GM12878 (cell line): ENCODE measurements at places on chromosomes 1 and 21. TPM values are rescaled to one million over a fixed set of nuclear protein-coding genes. Genes with fewer than 3 reads are reported as not detected.
A peak's percentile ranks its signal among the peaks of the same experiment; 100 is the strongest.

GRCh38 chr1:27339213-27339612 is 2.6 kb upstream of the SYTL1 start:
- no peak overlapping the region for H3K4me3 ChIP-seq
- peaks cover 33% of the 10 kb centered on the region for H3K4me1 ChIP-seq
- no peak for DNase-seq
- H3K27me3 ChIP-seq = no peaks in the 10 kb centered on the region
- H3K36me3 ChIP-seq = peaks cover 3% of the 10 kb centered on the region; the same call in 1 of the 2 replicates

DNA sequence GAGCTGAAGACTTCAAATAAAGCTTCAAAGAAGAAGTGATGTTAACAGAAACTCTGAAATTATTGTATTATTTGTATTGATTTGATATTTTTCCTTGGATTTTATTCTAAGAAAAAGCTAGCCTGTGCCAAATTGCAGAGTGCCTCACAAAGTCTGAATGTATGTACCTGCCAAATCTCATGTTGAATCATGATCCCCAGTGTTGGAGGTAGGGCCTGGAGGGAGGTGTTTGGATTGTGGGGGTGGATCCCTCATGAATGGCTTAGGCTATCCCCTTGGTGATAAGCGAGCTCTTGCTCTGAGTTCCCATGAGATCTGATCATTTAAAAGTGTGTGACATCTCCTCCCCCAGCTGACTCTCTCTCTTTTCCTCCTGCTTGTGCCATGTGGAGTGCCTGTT is 43.6 kb downstream of the ACKR1 start:
- H3K27me3 ChIP-seq = no peaks in the 10 kb centered on the region
- H3K36me3 ChIP-seq = no peaks in the 10 kb centered on the region
- no peaks in the 10 kb centered on the region for H3K4me1 ChIP-seq
- no peak for DNase-seq

- H3K4me1 ChIP-seq = peaks cover 4% of the 10 kb centered on the region; the same call in 1 of the 2 replicates
- H3K36me3 ChIP-seq = peaks cover 3% of the 10 kb centered on the region
- H3K4me3 ChIP-seq = no peak overlapping the region
- H3K27ac ChIP-seq = no peak overlapping the region
These were observed 40.6 kb upstream of the GPR153 start for GRCh38 chr1:6301526-6301925.

OR2L13 gene
- polyA plus RNA-seq = not detected in 2 replicates

GRCh38 chr1:57214951-57215575 is 208.8 kb downstream of the DAB1 start:
- H3K36me3 ChIP-seq = no peaks in the 10 kb centered on the region
- H3K4me3 ChIP-seq = no peak overlapping the region
- no peak for DNase-seq
- H3K27me3 ChIP-seq = no peaks in the 10 kb centered on the region
- no peaks in the 10 kb centered on the region for H3K4me1 ChIP-seq
- H3K27ac ChIP-seq = no peak overlapping the region

DNA sequence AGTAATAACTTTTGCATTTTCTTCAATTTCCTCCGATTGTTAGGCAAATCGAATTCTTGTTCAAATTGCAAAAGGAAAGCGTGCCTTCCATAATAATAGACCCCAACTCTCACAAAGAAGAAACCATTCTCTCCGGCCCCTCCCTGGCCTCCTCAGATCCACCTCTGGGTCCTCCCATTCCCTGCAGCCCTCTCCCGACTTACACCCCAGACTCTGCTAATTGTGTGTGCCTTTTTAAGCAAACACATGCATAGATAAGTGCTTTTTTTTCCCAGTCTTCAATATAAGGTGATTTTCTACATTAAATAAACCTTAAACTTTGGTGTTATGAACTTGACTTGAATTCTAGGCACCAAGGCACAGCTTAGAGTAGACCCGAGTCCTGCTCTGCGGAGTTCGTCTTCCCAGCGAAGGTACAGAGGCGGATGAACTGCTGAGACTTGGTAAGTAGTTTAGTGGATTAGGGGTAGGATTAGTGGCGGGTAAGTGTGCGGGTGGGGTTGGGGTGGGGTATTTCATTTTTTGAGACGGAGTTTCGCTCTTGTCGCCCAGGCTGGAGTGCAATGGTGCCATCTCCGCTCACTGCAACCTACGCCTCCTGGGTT is 1.5 kb downstream of the L1TD1 start:
- H3K36me3 ChIP-seq = no peaks in the 10 kb centered on the region
- no peak overlapping the region for H3K4me3 ChIP-seq
- no peak for DNase-seq
- no peak overlapping the region for H3K27ac ChIP-seq
- H3K27me3 ChIP-seq = no peaks in the 10 kb centered on the region; the same call in 1 of the 2 replicates

DNA sequence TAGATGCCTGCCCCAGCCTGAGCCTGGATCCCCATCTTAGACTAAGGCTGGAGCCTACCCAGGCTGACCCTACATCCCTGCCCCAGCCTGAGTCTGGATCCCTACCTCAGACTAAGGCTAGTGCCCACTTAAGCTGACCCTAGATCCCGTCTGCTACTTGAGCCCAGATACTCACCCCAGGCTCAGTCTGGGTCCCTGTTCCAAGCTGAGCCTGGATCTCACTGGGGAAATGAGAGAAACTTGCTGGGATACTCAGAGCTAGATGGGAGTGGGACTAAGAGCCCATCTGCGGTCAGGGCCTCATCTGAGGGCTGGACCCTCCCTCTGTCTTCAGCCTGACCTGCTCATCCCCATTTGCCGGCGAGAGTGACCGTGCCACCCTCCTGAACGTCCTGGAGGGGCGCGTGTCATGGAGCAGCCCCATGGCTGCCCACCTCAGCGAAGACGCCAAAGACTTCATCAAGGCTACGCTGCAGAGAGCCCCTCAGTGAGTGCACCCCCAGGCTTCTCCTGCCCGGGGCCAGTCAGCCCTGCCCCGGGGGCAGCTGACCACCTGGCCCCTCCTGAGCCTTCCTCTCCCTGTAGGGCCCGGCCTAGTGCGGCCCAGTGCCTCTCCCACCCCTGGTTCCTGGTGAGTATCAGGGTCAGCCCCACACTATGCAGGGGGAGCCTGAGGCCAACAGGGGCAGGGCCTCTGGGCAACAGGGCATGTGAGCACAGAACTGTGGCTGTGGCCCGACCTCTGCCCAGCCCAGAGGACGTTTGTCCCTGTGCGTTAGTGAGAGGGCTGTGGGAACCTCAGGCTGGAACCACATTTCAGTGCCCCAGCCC is 36.8 kb downstream of the TRIM11 start:
- H3K36me3 ChIP-seq = no peaks in the 10 kb centered on the region
- no peaks in the 10 kb centered on the region; the same call in 1 of the 2 replicates for H3K27me3 ChIP-seq
- H3K27ac ChIP-seq = no peak overlapping the region
- DNase-seq = no peak

GRCh38 chr1:39102537-39103327 is 76.6 kb downstream of the NDUFS5 start:
- DNase-seq = peak; percentile 84
- H3K27me3 ChIP-seq = no peaks in the 10 kb centered on the region
- peak overlapping the region; percentile 94 for H3K4me3 ChIP-seq
- peaks cover 29% of the 10 kb centered on the region for H3K4me1 ChIP-seq
- no peaks in the 10 kb centered on the region for H3K36me3 ChIP-seq

DCST1 gene
- polyA plus RNA-seq = not detected in 2 replicates

IRF6 gene
- polyA plus RNA-seq = 0.06 and 0.10 TPM in 2 replicates

DNA sequence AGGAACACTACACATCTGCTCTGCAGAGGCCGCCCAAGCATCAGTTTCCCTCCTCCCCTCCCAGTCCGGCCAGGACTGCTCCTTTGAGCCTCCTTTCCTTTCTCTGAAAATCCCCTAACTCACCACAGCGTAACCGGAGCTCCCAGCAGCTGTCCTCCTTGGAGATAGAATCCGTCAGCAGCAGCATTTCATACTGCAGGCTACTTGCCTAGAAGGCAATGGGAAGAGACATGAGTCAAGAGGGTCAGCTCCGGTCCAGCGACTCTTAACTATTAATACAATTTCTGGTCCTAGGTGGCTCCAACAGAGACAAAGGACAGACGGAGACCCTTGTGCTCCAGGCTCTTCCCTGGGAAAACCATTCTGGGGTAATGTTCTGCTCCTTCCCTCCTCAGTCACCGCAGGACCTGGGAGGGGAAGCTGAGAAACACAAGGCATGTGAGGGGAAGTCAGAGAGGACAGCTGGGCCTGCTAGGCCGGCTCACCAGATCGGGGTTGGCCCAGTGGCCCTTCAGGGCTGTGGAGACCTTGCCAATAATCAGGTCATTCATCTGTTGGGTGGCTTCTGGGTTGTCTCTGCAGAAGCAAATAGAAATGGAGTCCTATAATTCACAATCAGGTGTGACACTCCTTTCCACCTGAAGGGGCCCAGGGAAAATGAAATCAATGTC is 99.7 kb downstream of the UBR4 start:
- no peaks in the 10 kb centered on the region for H3K27me3 ChIP-seq
- H3K4me3 ChIP-seq = no peak overlapping the region

UTS2 gene
- not detected in 2 replicates for polyA plus RNA-seq

ANKRD35 gene
- polyA plus RNA-seq = not detected in 2 replicates

DNA sequence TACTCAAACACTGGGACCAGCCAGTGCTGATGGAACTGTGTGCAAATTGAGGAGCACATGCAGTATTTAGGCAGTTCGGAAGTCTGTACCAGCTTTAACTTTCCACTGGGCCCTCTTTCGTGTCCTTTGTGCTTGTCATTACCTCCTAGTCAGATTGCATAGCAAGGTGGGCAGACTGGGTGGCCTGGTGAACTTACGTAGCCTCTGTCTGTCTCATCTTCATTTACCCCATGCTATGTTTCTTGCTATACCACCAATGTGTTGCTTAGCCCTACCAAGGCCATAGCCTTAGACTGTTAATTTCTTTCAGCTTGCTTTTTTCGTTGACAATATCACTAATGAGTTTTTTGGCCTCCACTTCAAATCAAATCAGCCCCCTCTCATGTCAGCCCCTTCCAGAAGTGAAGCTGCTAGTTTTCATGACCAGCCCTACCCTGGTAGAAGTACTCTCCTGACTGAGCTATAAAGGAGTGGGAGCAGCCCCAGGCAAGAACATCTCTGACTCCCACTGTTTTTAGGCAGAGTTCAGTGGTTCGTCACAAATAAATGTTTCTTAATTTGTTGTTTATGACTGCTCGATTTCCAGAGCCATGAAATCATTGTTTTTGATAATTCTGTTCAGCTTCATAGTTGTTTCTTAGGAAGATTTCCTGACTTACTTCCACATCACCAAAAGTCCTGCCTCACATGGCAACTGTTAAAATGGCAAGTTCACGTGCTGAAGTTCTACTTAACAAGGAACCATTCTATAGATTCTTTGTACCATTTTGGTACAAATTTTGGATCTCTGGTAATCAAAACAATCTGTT is 19.3 kb downstream of the PRKACB start:
- peaks cover 9% of the 10 kb centered on the region; the same call in 1 of the 2 replicates for H3K4me1 ChIP-seq
- H3K27me3 ChIP-seq = no peaks in the 10 kb centered on the region
- no peak overlapping the region for H3K4me3 ChIP-seq
- no peak for DNase-seq
- H3K27ac ChIP-seq = no peak overlapping the region

DNA sequence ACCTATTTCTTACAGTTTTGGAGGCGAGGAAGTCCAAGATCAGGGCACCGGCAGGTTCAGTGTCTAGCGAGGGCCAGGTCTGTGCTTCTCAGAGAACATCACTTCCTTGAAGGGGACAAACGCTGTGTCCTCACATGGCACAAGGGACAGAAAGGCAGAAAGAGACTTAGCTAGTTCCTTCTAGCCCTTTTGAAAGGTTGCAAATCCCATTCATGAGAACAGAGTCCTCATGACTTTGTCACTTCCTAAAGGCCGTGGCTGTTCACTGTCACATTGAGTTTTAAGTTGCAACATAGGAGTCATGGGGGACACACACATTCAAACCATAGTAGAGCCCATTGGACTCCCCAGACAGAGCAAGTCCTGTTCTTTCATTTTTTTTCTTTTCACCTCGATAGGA is 27.4 kb downstream of the PER3 start:
- no peaks in the 10 kb centered on the region for H3K27me3 ChIP-seq
- DNase-seq = no peak
- no peak overlapping the region for H3K27ac ChIP-seq
- no peaks in the 10 kb centered on the region for H3K4me1 ChIP-seq

DNA sequence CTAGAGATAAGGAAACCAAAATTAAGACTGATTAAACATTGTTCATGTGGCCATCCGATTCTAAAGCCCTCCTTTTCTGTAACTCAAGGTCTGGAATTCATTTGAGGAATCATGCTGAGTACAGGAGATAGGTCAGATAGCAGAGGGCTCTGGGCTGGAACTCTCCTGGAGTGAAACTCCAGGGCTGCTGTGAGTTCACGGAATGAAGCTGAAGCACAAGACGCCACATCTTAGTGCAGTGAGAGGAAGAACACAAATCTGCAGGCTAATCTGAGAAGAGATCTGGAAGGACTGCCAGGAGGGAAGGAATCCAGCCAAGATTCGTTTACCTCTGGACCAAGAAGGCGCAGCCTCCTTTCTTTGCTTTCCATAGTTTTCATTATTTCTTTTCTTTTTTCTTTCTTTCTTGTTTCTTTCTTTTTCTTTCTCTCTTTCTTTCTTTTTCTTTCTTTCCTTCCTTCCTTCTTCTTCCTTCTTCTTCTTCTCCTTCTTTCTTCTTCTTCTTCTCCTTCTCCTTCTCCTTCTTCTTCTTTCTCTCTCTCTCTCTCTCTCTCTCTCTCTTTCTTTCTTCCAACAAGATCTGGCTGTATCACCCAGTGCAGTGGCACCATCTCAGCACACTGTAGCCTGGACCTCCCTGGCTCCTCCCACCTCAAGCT is 74.8 kb upstream of the ATP1B1 start:
- no peak for DNase-seq
- no peak overlapping the region for H3K27ac ChIP-seq
- H3K27me3 ChIP-seq = no peaks in the 10 kb centered on the region
- H3K4me1 ChIP-seq = 0 out of 2 replicates have a peak, but pooled peaks cover 3% of the 10 kb centered on the region

C8A gene
- not detected in 2 replicates for polyA plus RNA-seq

ZBTB8OS gene
- polyA plus RNA-seq = 140 and 149 TPM in 2 replicates

DNA sequence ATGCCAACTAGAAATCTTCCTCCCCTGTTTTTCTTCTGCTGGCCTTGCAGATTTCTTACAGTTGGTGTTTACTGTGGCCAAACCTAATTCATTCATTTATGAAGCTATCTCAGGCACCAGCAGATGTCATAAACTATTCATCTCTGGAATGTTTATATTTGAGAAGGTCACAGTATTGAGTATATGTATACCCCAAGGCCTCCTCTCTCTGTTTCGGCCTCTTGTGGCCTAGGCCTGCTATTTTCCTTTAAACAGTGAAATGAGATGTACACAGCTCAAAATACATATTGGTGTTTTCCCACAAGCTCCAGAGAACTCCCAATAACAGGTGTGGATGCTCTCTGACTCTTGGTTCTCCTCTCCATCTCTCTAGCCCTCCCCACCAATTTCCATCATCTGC is 520.7 kb upstream of the CAMK1G start:
- H3K27ac ChIP-seq = peak overlapping the region; percentile 45
- no peaks in the 10 kb centered on the region for H3K27me3 ChIP-seq
- H3K4me1 ChIP-seq = peaks cover 28% of the 10 kb centered on the region
- no peaks in the 10 kb centered on the region for H3K36me3 ChIP-seq
- DNase-seq = no peak
- peak overlapping the region; percentile 28; the same call in 1 of the 2 replicates for H3K4me3 ChIP-seq

NHLH1 gene
- 0.23 and 0.46 TPM in 2 replicates for polyA plus RNA-seq

- H3K27ac ChIP-seq = no peak overlapping the region
- H3K4me3 ChIP-seq = no peak overlapping the region
- no peaks in the 10 kb centered on the region for H3K36me3 ChIP-seq
- H3K27me3 ChIP-seq = no peaks in the 10 kb centered on the region
- H3K4me1 ChIP-seq = no peaks in the 10 kb centered on the region; the same call in 1 of the 2 replicates
- DNase-seq = no peak
These were observed 46.2 kb upstream of the KCNE1 start for GRCh38 chr21:34558166-34558565.

- no peak for DNase-seq
- no peak overlapping the region for H3K4me3 ChIP-seq
- no peaks in the 10 kb centered on the region for H3K4me1 ChIP-seq
- no peak overlapping the region for H3K27ac ChIP-seq
- H3K36me3 ChIP-seq = no peaks in the 10 kb centered on the region
These were observed 20.6 kb downstream of the NIBAN1 start for GRCh38 chr1:184953600-184954219.
